ENCODE measurements at places on chromosomes 7 and 10.

- DNase-seq = no peak
Measured at GRCh38 chr10:78305311-78305710, 271.6 kb downstream of the RPS24 start.

- no peak for DNase-seq
Measured at GRCh38 chr7:113414401-113415035, 296.2 kb upstream of the SMIM30 start.

DNA sequence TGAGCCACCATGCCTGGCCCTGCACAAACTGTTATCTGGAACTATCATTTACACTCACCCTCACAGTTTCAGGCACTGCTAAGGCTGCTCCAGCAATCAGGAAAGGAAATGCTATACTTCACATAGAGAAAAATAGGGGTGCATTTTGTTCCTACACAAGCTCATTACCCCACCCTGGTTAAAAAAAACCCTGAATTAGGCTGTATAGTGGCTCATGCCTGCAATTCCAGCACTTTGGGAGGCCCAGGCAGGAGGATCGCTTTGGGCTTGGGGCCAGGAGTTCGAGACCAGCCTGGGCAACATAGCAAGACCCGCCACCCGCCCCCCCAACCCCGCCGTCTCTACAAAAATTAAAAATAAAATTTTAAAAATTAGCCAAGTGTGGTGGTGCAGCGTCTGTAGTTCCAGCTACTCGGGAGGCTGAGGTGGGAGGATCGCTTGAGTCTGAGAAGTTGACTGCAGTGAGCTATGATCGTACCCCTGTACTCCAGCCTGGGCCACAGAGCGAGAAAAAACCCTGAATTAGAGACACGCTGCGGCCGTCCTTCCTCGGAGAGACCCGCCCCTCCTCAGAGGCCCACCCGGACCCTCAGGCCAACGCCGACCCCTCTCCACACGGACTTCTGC is 539 bp downstream of the PTCD1 start:
- DNase-seq = no peak

DNA sequence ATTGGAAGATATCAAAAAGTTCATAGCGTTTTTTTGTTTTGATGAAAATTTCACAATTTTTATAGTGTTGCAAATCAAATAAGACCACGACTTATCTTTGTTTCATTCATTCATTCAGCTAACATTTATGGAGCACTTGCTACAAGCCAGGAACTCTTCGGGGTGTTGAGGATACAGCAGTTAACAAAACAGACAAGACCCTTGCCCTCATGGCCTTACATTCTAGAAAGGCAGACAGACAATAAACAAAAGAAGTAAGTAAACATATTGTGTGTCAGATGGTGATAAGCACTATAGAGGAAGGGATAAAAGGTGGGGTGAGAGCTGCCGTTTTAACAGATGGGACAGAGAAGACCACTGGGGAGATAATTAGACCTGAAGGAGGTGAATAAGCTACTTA is 41.6 kb upstream of the GSAP start:
- DNase-seq = no peak

GRCh38 chr7:18550574-18550973 is 55.0 kb downstream of the HDAC9 start:
- no peak for DNase-seq

- DNase-seq = no peak
Measured at GRCh38 chr10:69742356-69742695, 59.4 kb upstream of the COL13A1 start.

GRCh38 chr10:89504691-89505090 is 30.7 kb downstream of the SLC16A12 start:
- DNase-seq = no peak

DNA sequence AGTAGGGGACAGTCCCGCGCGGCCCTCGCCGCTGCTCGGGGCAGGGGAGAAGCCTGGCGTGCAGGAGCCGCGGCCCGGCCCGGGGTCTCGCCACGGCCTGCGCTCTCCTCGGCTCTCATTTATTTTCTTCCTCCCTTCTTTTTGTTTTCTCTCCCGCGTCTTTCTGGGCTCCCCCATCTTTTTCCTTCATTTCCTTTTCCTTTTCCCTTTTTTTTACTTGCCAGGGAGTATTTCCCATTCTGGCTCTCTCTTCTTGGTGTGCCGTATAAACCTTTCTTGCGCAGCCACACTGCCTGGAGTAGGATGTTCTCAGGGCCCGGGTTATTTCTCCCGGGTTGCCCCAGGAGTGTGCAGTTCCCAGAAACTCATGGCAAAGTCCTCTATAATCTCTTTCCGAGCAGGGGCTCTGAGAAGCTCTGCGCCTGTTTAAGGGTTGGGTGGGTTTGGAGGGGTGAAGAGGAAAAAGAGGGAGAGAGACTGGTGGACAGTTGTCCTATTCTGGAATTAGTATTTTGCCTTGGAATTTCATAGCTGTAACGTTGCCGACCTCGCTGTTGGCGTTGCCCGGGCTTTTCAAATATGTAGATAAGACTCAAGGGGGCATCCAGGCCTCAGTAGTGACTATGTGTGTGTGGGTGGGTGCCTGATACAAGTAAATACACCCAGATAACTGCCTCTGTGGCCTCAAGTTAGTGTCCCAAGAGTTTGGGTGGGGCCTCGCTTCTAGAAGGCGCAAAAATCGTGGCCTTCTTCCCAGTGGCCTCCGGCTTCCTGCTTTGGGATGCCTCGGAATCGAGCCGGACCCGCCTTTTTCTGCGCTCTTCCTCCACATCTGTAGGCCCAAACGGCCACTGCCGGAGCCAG is 4.3 kb upstream of the ZNF503 start:
- no peak for DNase-seq

DNA sequence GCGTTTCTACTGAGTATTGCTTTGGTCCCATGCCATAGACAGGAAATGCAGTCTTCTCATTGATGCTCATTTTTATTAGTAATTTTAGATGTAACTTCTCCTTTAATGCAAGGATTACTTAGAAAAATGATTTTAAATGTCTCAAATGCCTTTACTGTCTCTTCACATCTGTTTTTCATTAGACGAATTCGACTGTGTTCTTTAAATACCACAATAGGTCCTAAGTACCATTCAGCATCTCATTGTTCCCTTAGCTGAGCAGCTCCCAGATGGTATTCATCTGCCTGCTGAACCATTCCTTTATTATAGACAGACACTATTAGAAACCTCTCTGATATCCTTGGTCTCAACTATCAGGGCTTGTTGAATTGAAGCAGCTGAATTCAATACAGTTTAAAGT is 113.6 kb downstream of the LSMEM1 start:
- no peak for DNase-seq

DNA sequence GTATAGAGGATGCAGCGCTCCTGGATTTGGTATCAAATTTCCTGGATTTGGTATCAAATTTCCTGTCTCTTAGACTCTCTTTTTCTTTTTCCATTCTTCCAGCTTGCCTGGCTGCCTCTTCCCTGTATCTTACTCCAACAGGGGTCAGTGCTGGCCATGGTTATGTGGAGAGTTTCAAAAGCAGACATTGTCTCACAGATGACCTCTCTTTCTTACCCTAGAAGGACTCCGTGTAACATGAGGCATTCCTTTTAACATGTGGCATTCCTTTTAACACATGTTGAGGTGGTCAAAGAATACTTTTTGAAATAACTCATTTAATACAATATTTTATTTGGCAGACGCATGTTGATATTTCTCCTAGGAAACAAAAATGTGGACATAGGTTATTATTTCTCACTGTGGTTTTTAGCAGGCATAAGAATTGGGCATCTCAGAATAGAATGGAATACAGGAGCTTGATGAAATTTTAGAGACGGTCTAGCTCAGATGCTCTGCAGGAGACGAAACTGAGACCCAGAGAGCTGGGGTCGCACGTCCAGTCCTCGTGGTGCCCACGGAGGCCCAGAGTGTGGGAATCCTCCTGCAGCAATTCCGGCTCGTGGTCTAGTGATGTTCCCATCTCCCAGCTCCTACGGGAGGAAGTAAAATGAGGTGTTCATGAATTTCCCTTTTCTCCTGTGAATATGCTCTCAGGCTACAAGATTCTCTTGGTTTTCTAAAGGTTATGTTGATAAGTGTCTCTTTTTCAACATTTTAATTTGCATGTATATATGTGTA is 59.6 kb upstream of the PITRM1 start:
- DNase-seq = no peak

DNA sequence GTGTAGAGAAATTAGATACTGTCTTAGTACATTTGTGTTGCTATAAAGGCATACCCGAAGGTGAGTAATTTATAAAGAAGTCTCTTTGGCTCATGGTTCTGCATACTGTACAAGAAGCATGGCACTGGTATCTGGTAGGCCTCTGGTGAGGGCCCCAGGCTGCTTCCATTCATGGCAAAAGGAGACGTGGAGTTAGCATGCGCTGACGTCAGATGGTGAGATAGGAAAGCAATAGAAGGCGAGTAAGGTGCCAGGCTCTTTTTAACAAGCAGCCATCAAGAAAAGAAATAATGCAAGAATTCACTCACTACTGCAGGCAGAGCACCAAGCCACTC is 38.1 kb downstream of the AKR1C8 start:
- no peak for DNase-seq

DNA sequence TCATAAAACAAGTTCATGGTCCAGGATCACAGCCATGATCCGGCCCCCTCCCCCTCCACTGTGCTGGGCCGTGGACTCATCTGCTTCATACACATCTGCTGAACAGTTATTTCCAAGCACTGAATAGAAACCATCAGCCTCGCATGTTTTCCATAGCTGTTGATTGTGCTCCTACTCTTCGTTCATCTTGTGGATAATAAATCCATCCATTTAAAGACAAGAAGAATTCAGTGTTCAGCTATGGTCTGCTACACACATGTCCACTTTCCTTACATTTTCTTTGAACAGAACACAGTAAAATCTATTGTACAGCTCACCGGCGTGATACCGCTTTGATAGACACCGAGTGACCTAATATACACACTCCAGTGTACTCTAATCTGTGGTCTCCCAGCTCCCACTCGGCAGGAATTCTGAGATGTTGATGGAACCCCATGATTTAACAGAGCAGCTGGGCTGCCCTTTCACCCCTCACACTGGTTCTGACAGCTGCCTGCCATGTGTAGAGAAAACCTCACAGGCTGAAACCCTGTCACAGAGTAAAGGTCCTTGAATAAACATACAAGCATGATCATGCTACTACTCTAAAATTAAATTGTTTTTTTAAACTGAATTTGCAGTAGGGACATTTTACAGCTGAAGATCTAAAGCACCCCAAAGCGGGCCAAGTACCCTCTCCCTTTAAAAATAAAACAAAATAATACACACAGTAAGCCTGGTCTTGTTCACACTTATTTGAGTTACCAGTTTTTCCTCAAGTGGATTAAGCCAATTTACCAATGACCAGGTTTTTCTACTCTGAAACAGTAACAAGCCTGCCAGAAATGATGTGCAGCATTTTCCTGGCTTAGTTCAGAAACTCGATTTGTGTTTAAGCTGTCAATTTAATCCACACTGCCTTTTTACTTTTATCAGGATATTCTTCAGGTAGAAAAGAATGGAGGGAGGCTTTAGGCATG is 95.1 kb upstream of the FZD1 start:
- DNase-seq = no peak

DNA sequence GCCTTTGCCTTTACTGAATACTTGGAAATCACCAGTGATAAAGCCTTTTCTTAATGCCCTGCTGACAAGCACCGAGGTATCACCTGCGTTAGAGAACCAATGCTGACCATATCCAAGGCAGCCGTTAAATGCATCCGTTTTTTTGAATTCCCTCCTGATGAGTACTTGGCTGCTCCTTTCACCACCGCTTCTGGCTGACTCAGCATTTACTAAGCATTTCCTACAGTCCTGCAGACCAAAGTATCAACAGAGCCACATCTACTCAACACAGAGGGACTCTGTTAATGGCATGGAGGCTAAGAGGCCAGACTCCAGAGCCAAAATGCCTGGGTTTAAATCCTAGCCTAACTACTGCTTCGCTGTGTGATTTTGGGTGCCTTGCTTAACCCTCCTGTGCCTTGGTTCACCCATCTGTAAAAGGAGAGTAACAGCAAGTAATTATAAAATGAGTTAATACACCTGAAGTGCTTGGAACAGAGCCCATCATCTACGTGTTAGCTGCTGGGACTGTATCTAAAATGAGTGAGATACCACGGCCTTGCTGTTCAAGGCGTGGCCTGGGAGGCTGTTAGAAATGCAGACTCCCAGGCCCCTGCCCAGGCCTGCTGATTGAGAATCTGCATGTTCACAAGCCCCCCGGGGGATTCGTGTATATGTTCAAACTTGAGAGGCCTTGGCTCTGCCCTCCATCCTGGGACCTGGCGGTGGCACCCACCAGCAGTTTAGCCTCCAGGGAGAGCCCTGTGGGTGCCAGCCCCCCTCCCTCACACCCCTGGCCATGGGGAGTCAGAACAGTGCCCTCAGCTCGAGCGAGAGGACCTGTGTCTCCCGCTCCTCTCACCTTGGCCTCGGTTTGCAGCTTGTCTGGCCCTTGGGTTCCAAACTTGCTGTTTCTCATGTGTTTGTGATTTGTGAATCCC is 30.8 kb upstream of the EFCAB10 start:
- no peak for DNase-seq

- no peak for DNase-seq
Measured at GRCh38 chr7:87083865-87084519, 24.5 kb upstream of the ELAPOR2 start.

GRCh38 chr7:26857506-26858240 is 6.7 kb downstream of the SKAP2 start:
- DNase-seq = no peak

DNA sequence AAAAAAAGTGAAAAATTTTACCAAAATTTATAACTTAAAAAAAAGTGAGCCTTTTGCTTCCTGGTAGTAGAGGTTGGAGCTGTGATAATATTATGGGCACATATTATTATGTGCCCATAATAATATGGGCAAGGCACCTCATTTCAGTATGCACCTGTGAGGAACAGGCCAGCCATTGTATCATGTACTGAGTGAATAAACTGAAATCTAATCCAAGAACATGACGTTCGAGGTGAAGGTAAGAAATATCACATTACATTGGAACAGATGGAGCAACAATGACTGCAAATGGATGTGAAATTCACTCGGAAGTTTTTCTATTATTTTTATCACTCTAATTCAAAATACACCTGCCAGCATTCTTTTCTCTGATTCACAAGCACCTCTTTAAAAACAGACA is 216.0 kb downstream of the KLF6 start:
- DNase-seq = no peak

GRCh38 chr10:133399123-133399601 is 5.2 kb downstream of the MTG1 start:
- DNase-seq = no peak

DNA sequence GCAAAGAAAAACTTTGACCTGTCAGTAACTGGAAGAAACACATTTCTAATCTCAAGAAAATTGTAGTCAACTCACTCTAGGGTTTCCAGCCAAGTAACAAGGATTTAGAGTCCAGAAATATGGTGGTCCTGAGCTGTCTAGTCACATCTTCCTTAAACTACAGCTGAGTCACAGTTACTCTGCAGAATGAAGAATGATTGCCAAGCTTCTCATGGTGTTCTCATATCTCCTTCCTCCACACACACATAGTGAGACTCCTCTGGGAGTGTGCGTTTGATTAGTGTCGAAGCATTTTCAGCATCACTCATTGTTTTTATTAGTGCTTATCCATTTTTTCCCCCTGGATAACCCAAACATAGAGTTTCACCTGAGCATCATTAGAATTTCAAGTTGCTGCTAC is 93.1 kb upstream of the CXCL12 start:
- no peak for DNase-seq

- no peak for DNase-seq
Measured at GRCh38 chr10:18737236-18737635, 78.0 kb downstream of the ARL5B start.

GRCh38 chr10:4028854-4029583 is 244.0 kb upstream of the KLF6 start:
- DNase-seq = no peak

- no peak for DNase-seq
Measured at GRCh38 chr7:117480978-117481377, 1.2 kb downstream of the CFTR start.

All from GM19239 (cell line).